GM23248 (cell line): ENCODE measurements at places on chromosomes 16 and 17. TPM values are rescaled to one million over a fixed set of nuclear protein-coding genes. Genes with fewer than 3 reads are reported as not detected.
A peak's percentile ranks its signal among the peaks of the same experiment; 100 is the strongest.

PYDC1 gene
- total RNA-seq, result not detected in 2 replicates

CA4 gene
- not detected in 2 replicates for total RNA-seq

- no peak for DNase-seq
Observed at GRCh38 chr17:11618861-11619566, 20.7 kb downstream of the DNAH9 start.

- DNase-seq, result peak; percentile 50
Observed at GRCh38 chr16:52976539-52977167, 76.0 kb downstream of the CHD9NB start.

DNA sequence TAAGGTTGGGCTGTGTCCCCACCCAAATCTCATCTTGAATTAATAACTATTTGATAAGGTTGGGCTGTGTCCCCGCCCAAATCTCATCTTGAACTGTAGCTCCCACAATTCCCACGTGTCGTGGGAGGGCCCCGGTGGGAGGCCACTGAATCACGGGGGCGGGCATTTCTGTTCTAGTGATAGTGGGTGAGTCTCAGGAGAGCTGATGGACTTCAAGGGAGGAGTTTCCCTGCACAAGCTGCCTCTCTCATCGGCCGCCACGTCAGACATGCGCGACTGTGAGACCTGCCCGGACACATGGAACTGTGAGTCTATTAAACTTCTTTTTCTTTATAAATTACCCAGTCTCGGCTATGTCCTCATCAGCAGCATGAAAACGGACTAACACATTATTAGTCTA is 44.9 kb upstream of the METRNL start:
- no peak for DNase-seq

- DNase-seq, result no peak
Observed at GRCh38 chr16:28210264-28210663, 1.5 kb downstream of the XPO6 start.
